Suprapubic skin (tissue), 4 donors: ENCODE measurements at places on chromosomes 4 and X.

GRCh38 chr4:76854858-76855257 is 43.1 kb downstream of the SOWAHB start:
- no peak for DNase-seq

DNA sequence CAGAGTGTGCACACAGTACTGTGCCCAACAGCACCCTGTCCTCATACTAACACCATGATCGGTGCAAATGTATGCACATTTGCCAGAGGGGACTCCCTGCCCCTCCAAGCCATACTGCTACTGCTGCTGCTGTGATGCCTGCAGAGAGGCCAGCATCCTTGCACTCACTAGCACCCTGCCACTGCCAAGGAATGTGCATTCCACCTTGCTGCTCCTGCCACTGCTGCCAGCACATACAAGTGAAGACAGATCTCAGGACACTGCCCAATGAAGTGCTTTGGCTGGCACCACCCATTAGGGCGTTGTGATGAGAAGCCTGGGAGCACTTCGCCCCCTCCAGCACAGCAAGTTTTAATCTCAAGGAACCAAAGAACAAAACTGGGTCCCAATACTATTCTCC is 146.3 kb upstream of the DMD start:
- no peak for DNase-seq

- DNase-seq = no peak
Measured at GRCh38 chr4:174362340-174362739, 78.6 kb downstream of the CEP44 start.

GRCh38 chrX:17078031-17078720 is 131.7 kb downstream of the REPS2 start:
- DNase-seq = no peak

DNA sequence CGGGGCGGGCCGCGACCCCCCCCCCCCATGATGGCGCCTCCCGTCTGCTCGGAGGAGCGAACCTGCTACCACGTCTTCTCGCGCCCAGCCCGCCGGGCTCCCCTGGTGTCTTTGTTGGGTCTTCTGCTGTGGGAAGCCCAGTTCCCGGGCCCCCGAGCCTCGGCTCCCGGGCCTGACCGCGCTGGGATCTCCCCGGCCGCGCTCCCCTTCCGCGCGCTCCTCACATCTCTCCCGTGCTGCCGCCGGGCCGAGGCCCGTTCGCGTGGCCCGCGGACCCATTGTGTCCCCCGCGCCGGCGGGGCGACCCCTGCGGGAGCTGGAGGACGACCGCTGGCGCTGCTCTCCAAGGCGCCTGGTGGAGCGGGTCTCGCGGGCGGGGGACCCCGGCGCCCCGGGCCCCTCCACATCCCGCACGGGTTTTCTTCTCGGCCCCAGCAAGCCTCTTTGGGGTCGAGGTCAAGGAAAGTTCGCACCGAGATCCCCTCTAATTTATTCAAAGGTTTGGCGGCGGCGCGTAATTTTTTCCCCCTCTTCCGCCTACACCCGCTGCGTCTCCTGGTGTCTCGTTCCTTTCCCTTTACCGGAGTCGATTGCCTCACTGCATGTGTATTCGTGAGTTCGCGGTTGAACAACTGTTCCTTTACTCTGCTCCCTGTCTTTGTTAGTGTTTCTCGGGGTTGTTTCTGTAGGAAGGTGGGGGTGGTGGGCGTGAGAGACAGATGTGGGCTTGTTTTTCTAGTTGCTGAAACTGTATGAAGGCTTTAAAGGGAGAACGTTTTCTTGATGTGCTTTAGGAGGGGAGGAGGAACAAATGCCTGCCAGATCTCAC is 770 bp downstream of the SMAD1 start:
- peak; percentile 82 for DNase-seq

- DNase-seq = no peak
Measured at GRCh38 chrX:121975671-121976070, 928.3 kb downstream of the GLUD2 start.

DNA sequence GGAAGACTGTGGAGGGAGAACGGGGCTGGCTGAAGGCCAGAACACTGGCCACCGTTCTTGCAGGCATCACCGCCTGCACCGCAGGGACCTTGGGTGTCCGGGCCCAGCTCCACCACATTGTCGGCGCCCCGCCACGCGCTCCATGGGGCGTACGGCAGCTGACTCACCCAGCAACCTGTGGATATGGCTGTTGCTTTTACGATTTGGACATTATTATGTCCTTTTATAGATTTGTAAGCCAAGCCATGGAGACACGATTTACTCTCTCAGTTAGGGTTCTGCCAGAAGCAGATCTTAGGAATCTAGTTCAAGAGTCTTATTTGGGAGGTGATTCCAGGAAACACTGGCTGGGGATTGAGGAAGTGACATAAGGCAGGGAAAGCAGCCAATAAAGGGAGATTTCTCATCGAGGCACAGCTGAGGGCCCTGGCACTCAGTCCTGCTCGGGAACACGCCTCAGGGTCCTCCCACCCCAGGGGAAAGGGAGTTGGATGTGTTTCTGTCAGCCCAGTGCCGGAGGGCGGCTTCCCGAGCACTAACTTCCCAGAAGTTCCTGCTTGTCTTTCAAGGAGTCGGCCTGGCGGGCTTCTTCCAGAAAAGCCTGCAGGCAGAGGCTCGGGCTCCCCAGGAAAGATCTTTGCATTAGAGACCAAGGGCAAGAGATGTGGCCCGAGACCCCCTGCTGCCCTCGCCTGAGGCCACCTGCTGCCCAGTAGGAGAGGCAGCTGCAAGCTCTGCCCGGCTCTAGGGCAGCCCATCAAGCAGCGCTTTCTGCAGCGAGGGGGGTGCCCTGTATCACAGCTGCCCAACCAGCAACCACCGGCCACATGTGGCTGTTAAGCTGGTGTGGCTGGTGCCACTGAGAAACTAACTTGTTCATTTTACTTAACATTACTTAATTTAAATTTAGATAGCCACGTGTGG is 52.9 kb downstream of the CRMP1 start:
- DNase-seq = no peak

DNA sequence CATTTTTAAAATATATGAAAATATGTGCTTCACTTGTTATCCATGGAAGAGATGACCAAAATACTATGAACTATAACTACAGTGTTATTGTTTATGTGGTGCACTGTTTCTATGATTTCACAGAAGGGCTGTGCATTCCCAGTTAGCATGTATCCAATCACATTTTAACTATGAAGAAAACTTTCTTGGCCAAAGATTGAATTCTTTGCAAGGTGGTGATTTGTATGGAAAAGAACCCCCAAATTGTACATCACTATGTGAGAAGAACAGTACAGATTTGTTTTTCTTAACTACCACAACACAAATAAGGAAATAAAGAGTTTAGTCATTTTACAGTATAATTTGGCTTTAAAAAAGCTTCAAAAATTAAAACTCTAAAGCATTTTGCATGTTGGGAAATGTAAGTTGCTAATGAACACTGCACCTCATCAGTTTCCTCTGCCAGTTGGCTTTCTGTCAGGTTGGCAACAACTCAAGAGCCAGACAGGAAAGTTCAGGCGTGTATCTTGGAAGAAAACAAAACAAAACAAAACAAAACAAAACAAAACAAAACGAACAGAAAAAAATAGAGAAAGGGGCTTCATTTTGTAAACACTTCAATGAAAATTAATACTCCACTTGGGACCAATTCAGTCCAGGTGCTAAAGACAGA is 237.0 kb downstream of the SCFD2 start:
- no peak for DNase-seq

DNA sequence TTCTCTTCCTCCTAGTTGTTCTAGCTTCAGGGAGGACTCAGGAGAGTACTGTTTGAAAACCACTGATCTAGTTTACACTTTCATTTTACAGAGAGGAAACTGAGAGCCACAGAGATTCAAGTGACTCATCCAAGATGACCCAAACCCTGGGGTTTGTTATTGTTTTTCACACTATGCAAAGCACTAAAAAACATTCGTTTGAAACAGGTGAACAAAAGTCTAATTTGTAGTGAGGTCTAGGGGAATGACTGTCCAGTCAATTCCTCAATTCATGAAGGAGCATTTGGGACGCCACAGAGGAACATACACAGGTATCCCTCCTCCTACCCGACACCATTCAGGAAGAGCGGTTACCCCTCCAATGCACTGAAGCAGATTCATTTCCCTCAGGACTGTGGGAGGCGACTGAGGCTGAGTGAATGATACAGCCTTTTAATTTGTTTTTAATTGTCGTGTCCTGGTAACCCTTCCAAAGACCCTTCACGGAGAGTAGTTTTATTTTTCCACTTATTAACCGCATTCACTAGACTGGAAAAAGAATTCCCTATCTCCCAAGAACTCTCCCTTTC is 30.3 kb downstream of the TLR10 start:
- no peak for DNase-seq

DNA sequence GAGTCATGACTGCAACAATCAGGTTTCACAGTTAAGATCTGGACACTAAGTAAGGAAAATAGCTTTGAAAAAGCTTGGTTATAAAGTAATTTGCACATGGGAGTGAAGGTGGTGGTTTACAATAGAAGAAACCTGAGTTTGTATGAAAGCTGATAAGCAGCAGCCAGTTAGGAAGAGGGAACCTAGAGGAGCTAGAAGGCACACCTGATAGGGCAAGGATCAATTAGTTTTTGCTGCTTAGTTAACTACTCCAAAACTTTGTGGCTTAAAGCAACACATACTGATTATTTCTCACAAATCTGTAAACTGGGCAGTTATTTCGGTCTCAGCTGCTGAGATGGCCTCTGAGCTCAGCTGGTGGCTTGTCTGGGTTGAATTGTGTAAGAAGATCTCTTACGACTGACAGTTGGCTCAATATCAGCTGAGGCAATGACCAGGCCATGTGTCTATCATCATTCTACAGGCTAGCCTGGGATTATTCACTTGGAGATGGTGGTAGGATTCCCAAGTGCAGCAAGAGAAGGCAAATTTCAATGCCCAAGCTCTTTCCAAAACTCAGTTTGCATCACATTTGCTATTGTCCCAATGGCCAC is 255.0 kb upstream of the PITX2 start:
- DNase-seq = no peak

- no peak for DNase-seq
Measured at GRCh38 chr4:64157397-64157796, 251.9 kb downstream of the TECRL start.

- DNase-seq = no peak
Measured at GRCh38 chr4:153281476-153281875, 63.0 kb upstream of the MND1 start.

DNA sequence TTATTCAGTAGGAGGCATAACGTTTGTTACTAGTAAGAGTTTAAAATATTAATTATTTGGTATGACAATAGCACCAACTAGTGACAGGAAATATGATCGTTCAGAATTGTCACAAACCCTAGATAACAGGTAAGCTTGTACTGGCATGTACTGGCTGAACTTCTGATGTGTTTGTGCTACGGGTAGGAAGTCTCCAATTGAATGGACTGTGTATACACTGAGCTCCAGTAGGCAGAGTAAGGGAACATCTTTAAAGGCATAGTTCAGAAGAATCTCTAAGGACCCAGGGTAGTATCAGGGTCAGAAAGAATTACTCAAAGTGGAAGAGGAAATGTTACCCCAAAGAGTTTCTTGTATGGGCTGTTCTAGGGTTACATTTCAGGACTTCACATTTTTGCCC is 230.4 kb downstream of the EDA2R start:
- no peak for DNase-seq

- DNase-seq = no peak
Measured at GRCh38 chr4:107133965-107134653, 98.0 kb upstream of the DKK2 start.
